ENCODE measurements at places on chromosomes 1 and 21. TPM values are rescaled to one million over a fixed set of nuclear protein-coding genes. Genes with fewer than 3 reads are reported as not detected.

DNA sequence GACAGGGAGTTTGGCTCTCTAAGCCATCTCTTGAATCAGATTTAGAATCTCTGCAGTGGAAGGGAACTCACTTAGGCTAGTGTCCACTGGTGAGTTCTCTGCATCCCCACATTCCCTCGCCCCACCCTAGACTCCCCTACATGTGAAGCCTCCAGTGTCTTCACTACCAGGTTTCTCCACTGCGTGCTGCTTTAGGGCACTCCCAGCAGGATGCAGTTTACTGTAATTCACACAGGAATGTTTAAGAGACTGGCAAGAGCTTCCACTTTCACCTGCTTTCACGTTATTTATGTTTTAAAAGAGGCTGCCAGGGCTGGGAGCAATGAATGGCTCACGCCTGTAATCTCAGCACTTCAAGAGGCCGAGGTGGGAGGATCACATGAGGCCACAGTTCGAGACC lies 60.2 kb downstream of the KAZN start:
- no peaks in the 10 kb centered on the region for H3K27me3 ChIP-seq
- no peak for DNase-seq
- H3K4me3 ChIP-seq: no peak overlapping the region
- H3K27ac ChIP-seq: no peak overlapping the region
- no peaks in the 10 kb centered on the region for H3K36me3 ChIP-seq

GRCh38 chr1:48236716-48237470 lies 14.4 kb downstream of the SLC5A9 start:
- no peaks in the 10 kb centered on the region for H3K4me1 ChIP-seq
- H3K27me3 ChIP-seq: no peaks in the 10 kb centered on the region
- peak; percentile 31 for DNase-seq
- no peaks in the 10 kb centered on the region for H3K36me3 ChIP-seq

- no peak overlapping the region for H3K4me3 ChIP-seq
- H3K27ac ChIP-seq: no peak overlapping the region
- peaks cover 4% of the 10 kb centered on the region for H3K36me3 ChIP-seq
- no peaks in the 10 kb centered on the region for H3K27me3 ChIP-seq
Measured at GRCh38 chr1:52332411-52332810, 33.6 kb downstream of the CC2D1B start.

The TNFSF18 gene
- 1.7 TPM for total RNA-seq

The C21orf58 gene
- total RNA-seq: 8.0 TPM

- H3K36me3 ChIP-seq: no peaks in the 10 kb centered on the region
- no peak overlapping the region for H3K27ac ChIP-seq
- no peaks in the 10 kb centered on the region for H3K4me1 ChIP-seq
- DNase-seq: no peak
- no peak overlapping the region for H3K4me3 ChIP-seq
- H3K27me3 ChIP-seq: no peaks in the 10 kb centered on the region
Measured at GRCh38 chr1:30533141-30533540, 190.2 kb downstream of the MATN1 start.

DNA sequence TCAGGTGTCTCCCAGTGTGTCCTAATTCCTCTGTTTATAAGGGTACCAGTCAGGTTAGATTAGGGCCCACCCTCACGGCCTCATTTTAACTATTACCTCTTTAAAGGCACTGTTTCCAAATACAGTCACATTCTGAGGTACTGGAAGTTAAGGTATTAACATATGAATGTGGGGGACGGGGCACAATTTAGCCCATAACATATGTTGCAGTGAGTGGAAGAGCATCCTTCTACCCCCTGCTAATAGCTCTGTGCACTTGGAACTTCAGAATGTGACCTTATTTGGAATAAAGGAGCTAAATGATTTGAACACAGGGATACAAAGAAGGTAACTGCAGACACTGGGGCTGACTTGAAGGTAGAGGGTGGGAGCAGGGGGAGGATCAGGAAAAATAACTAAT lies 67.3 kb upstream of the ADGRL2 start:
- H3K27me3 ChIP-seq: no peaks in the 10 kb centered on the region
- no peak overlapping the region for H3K27ac ChIP-seq
- H3K4me1 ChIP-seq: no peaks in the 10 kb centered on the region
- no peak for DNase-seq

GRCh38 chr1:26220199-26220912 lies 13.6 kb upstream of the CEP85 start:
- H3K36me3 ChIP-seq: no peaks in the 10 kb centered on the region
- DNase-seq: no peak
- peaks cover 13% of the 10 kb centered on the region for H3K4me1 ChIP-seq
- H3K4me3 ChIP-seq: no peak overlapping the region
- H3K27ac ChIP-seq: no peak overlapping the region

The CHD5 gene
- 22.0 TPM for total RNA-seq

DNA sequence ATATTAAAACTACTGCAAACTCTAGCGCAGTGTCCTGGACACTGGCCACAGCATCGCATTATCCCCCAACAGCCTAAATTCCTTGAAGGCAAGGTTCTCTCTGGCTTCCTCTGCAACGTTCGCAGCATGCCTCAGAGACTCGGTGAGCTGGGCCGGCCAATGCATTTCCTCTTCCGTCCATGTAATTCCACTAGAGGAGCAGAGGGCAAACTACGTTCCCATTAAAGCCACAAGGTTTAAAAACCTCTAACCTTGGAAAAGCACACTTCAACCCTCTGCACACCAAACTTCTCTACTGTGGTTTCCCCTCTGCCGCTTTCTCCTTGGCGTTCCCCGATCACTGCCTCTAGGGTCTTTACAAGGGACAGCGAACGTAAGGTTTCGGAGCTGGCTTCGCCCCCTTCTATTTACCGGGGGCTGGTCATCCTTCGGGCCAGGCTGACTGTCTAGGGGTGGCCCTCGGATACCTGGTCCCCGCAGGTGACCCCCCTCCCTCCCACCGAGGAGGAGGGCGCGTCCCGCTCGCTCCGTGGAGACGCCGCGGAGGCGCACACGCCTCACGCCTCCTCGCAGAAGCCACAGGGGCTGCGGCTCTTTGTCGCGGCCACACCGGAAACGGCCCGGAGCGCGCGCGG lies 456 bp upstream of the SMYD2 start:
- peak overlapping the region; percentile 78 for H3K27ac ChIP-seq
- DNase-seq: peak; percentile 71
- H3K36me3 ChIP-seq: no peaks in the 10 kb centered on the region
- H3K4me1 ChIP-seq: peaks cover 13% of the 10 kb centered on the region
- H3K4me3 ChIP-seq: peak overlapping the region; percentile 77
- no peaks in the 10 kb centered on the region for H3K27me3 ChIP-seq

DNA sequence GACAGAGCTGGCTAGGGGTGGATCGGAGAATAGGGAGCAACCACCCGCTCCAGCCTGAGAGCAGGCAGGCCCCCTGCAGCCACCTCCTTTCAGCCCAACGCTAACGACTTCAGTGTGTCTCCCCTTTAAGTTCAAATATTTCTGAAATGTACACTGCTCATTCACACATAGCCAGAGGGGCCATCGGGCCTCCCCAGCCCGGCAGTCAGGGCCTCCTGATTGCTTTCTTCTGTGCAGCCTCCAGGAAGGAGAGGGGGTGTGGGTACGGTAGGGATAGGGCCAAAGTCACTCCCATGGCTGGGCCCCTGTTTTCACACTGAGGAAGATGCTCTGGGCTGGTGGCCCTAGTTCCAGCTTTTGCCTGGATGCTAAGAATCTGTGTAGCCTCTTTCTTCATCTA lies 64.8 kb downstream of the EPHB2 start:
- H3K27me3 ChIP-seq: no peaks in the 10 kb centered on the region
- H3K4me3 ChIP-seq: no peak overlapping the region
- DNase-seq: no peak
- H3K4me1 ChIP-seq: peaks cover 91% of the 10 kb centered on the region

DNA sequence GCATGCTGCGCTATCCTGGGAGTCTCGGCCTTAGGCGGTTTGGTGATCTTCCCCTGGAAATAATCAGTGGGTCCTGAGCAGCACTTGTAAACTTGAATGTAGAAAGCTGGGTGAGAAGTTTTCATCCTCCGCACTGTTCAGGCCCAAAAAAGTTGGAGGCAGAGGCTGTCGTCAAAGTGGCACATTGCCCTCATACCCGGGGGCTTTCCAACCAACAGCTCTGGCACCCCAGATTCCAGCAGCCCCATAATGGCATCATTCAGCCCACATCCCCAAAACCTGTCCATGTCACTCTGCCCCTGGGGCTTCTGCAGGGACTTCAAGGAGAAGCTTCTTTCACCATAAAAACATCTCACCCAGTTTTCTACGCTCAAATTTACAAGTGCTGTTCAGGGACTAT lies 59.3 kb downstream of the TOR1AIP2 start:
- H3K27ac ChIP-seq: no peak overlapping the region
- no peaks in the 10 kb centered on the region for H3K27me3 ChIP-seq
- H3K36me3 ChIP-seq: peaks cover 5% of the 10 kb centered on the region
- DNase-seq: no peak
- H3K4me1 ChIP-seq: peaks cover 41% of the 10 kb centered on the region

The PKP1 gene
- total RNA-seq: 0.22 TPM

The NSUN4 gene
- total RNA-seq: 14.3 TPM

The SYT11 gene
- total RNA-seq: 118 TPM

The TMEM269 gene
- total RNA-seq: 0.11 TPM

DNA sequence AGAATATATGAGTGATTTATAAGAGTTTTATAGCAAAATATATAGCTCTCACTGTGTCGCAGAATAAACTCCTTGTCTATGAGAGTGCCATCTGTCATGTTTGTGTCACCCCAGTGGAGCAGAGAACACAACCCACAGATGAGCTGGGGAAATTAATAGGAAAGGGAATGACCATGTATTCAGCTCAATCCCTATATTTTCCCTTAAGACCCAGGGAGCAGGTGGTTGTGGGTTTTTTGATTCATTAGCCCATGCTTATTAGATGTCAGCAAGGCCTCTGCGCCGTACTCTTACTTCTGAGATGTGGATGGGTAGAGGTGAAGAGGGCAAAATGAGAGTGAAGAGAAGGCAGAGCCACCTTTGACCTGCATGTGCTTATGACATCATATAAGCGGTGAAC lies 4.1 kb upstream of the GREM2 start:
- H3K4me1 ChIP-seq: no peaks in the 10 kb centered on the region
- no peak overlapping the region for H3K27ac ChIP-seq
- DNase-seq: no peak
- no peaks in the 10 kb centered on the region for H3K36me3 ChIP-seq

The CDK11A gene
- total RNA-seq: 6.8 TPM

GRCh38 chr1:191993549-191993948 lies 164.7 kb upstream of the RGS18 start:
- no peaks in the 10 kb centered on the region for H3K27me3 ChIP-seq
- DNase-seq: no peak
- no peaks in the 10 kb centered on the region for H3K36me3 ChIP-seq
- no peaks in the 10 kb centered on the region for H3K4me1 ChIP-seq
- H3K4me3 ChIP-seq: no peak overlapping the region

The ZNF683 gene
- not detected for total RNA-seq

- no peaks in the 10 kb centered on the region for H3K27me3 ChIP-seq
- H3K4me1 ChIP-seq: peaks cover 2% of the 10 kb centered on the region
- peak overlapping the region; percentile 56 for H3K4me3 ChIP-seq
- peak overlapping the region; percentile 84 for H3K27ac ChIP-seq
Measured at GRCh38 chr1:146051452-146051851, 29.9 kb upstream of the HJV start.

The ZNF648 gene
- 3.1 TPM for total RNA-seq

DNA sequence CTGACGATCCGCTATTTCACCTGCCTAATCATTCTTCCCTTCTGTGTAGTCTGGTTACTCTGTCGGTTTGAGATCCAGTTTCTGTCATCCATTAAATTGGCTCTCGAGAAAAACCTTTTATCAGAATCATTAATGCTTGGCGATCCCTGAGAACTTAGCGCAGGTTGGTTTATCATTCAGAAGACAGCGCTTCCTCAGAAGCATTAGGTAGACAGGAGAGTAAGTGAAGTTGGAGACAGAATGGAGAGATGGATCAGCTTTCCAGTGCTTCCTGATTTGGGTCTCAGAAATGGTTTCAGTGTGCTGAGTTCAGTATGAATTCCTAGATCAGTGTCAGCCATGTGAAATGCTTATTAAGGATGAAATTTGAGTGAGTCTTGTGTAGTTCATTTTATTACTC lies 1.3 kb downstream of the USP1 start:
- H3K4me1 ChIP-seq: peaks cover 10% of the 10 kb centered on the region
- H3K27ac ChIP-seq: peak overlapping the region; percentile 100
- H3K4me3 ChIP-seq: peak overlapping the region; percentile 96
- H3K27me3 ChIP-seq: no peaks in the 10 kb centered on the region
- peaks cover 4% of the 10 kb centered on the region for H3K36me3 ChIP-seq

DNA sequence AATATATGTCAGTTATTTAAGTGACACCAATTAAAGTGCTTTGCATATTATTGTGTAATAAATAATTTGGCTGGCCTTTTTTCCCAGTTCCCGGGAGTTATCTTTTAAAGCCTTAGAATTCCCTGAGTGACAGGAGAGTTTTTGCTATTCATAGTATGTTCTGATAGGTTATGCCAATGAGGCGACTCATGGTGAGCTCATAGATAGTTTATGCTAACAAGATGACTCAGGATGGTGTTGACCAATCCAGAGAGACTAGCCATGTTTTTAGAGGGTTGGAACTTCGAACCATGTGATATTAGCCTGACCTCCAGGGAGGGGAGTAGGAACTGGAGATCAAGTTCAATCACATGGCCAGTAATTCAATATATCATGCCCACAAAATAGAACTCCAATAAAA lies 310.8 kb downstream of the USP25 start:
- H3K27ac ChIP-seq: no peak overlapping the region
- H3K36me3 ChIP-seq: no peaks in the 10 kb centered on the region
- H3K4me1 ChIP-seq: no peaks in the 10 kb centered on the region
- no peaks in the 10 kb centered on the region for H3K27me3 ChIP-seq

Data from spinal cord (tissue), 10 donors.